GM12891 (cell line): ENCODE measurements at places on chromosomes 11 and 22.
A peak's percentile ranks its signal among the peaks of the same experiment; 100 is the strongest.

GRCh38 chr11:5279471-5280090, 9.8 kb upstream of the HBE1 start:
- no peak for DNase-seq

- DNase-seq: no peak
These were observed 1.6 kb upstream of the SGSM3 start for GRCh38 chr22:40368836-40369235.

- DNase-seq: no peak
These were observed 18.4 kb upstream of the CABP7 start for GRCh38 chr22:29701155-29701999.

DNA sequence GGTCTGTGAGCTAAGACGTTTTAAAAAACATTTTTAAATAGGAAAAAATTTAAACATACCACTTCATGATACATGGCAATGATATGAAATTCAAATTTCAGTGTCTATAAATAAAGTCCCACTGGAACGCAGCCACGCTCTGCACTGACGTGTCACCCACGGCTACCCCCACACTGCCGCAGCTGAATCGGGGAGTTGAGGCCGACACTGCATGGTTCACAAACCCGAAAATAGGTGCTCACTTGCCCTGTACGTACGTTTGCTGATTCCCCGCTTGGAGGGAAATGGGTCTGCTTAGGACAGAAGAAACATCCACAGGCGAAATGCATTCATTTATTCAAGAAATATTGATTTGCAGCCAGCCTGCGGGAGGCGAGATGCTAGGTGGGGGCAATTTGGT, 1342.3 kb downstream of the TBC1D22A start:
- no peak for DNase-seq

GRCh38 chr22:31248965-31249958, 37.2 kb downstream of the LIMK2 start:
- DNase-seq: no peak

DNA sequence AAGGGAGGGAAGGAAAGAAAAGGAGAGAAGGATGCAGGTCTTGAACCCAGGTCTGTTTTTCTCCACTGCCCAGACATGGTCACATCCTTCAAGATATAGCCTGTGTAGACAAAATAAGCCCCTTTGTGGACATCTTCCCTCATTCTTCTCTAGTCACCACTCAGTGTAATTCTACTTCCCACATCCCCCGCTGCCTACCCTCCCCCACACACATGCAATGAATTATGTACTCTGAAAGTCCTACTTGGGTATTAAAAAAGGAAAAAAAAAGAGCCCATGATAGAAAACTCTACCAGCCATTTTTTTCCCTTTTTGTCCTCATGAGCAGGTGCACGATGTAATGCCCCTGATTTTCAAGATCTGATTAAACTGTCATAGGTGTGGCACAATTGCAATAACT, 346.0 kb downstream of the MN1 start:
- no peak for DNase-seq

GRCh38 chr11:41522391-41522790, 62.9 kb upstream of the LRRC4C start:
- no peak for DNase-seq

GRCh38 chr22:36411589-36412258, 24.0 kb upstream of the MYH9 start:
- no peak for DNase-seq

- DNase-seq: no peak
These were observed 72.4 kb upstream of the TMEM45B start for GRCh38 chr11:129743112-129743815.

DNA sequence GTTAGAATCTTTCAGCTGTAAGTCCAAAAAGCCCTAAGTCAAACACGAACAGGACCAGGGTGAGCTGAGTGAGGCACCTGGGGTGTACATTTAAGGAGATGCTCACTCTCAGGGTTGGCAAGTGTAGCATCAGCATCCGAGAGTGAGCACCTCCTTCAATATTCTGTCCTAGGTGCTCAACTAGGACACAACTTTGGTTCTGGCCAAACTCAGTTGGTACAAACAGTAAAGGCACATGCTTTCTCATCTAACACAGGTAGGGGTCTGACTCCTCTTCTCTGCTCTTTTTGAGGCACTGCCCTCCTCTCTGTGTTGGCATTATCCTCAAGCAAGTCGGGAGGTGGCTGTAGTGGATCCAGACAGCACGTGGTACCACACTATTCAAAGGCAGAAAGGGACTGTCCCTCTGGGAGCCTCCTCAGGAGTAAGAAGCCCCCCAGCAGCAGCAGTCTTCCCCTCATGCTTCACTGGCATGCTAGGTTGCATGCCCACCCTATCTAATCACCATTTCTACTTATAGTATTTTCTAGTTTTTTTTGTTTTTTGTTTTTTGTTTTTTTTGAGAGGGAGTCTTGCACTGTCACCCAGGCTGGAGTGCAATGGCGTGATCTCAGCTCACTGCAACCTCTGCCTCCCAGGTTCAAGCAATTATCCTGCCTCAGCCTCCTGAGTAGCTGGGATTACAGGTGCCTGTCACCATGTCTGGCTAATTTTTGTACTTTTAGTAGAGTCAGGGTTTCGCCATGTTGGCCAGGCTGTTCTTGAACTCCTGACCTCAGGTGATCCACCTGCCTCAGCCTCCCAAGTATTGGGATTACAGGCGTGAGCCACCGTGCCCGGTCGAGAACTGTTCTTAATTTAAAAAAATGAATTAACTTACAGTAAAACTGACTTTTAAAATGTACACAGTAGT, 14.7 kb upstream of the MAPK1 start:
- DNase-seq: no peak

GRCh38 chr11:69427337-69427736, 54.1 kb upstream of the LINC01488 start:
- DNase-seq: no peak

GRCh38 chr11:67558084-67558772, 25.4 kb upstream of the GSTP1 start:
- DNase-seq: no peak

GRCh38 chr22:19173047-19174035, 5.2 kb downstream of the SLC25A1 start:
- no peak for DNase-seq

DNA sequence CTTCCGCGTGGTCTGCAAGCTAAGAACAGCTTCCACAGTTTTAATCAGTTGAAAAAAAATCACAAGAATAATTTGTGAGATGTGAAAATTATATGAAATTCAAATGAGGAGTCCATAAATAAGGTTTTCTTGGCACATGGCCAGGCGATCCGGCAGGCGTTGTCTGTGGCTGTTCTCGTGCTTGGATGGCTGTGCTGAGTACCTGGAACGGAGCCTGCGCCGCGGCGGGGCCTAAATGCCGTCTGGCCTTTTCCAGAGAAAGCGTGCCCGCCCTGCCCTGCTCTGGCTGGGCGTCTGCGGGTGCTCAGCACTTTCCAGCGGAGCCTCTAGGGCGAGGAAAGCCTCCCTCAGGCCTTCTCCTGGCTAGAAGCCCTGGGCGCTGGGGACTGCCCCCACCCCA, 41.8 kb downstream of the OSBPL5 start:
- DNase-seq: no peak

GRCh38 chr22:22825213-22825593, 62.4 kb upstream of the IGLL5 start:
- DNase-seq: no peak

GRCh38 chr11:82701847-82702520, 31.7 kb downstream of the FAM181B start:
- DNase-seq: no peak

DNA sequence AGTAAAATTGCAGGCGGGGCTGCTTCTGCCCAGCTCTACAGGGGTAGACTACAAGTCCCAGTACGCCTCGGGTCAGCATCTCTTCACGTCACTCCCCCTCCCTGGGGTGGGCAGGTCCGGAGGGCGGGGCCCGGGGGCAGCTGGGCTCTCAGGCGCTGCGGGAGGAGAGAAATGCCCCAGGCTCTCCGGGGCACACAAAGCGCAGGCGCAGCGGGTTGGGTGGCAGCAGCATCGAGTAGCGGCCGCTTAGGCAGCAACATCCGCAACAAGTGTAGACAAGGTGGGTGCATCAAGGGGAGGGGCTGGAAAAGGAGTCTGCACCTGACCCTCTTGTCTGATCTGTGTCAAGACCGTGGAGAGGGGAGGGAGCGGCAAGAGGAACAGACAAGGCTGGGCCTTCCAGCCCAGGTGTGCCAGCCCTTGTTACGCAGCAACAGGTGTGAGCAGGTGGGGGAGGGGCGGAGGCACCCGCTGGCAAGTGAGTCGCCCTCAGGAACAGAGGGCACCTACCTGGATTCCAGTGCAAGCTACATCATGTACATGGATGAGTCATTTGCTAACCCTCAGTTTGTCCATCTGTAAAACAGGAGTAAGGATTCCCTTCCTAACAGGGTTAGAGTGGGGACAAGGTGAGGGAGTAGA, 1.2 kb downstream of the PLEKHB1 start:
- DNase-seq: peak; percentile 91

DNA sequence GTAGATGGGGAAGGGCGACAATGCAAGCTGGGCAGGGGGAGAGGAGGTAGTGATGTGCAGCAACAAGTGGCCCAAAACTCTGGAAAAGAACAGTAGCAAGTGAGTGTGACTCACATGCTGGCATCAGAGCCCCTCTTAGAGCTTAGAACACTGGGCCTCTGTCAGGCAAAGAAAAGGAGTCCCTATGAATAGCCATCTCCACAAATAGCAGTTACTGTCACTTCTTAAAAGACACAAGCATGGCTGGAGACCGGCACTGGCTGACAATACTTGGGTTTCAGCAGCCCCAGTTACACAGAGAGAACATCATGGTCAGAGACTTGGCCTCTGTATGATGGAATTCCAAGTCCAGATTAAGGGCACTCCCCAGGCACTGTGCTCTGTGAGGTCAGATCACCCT, 58.2 kb downstream of the PRCP start:
- no peak for DNase-seq

DNA sequence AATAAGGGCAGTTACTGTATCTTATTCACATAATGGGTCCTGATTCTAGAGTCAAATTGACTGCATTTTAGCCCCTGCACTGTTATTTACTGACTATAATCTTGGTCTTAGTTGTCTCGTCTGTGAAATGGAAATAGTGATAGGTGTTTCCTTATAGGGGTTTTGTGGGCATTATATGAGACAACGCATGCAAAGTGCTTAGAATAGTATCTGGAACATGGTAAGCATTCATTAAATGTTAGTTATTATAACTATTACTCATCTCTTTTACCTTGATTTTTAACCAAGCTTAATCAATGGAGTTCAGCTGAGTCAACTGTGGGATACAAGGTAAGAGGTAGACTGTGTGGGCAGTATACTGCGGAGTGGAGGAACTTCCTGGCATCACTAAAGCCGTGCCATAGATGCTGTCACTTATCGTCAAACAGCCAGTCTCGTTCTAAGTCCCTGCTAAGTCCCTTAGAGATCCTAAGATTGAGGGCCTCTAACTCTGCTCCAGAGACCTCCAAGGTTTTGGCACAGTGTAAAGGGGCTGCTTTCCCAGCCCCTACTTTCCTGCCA, 2.6 kb upstream of the ZC3H12C start:
- no peak for DNase-seq

- DNase-seq: no peak
These were observed 51.8 kb downstream of the GALNT18 start for GRCh38 chr11:11569936-11570491.

- DNase-seq: no peak
These were observed 25.5 kb upstream of the ACR start for GRCh38 chr22:50712341-50713007.

DNA sequence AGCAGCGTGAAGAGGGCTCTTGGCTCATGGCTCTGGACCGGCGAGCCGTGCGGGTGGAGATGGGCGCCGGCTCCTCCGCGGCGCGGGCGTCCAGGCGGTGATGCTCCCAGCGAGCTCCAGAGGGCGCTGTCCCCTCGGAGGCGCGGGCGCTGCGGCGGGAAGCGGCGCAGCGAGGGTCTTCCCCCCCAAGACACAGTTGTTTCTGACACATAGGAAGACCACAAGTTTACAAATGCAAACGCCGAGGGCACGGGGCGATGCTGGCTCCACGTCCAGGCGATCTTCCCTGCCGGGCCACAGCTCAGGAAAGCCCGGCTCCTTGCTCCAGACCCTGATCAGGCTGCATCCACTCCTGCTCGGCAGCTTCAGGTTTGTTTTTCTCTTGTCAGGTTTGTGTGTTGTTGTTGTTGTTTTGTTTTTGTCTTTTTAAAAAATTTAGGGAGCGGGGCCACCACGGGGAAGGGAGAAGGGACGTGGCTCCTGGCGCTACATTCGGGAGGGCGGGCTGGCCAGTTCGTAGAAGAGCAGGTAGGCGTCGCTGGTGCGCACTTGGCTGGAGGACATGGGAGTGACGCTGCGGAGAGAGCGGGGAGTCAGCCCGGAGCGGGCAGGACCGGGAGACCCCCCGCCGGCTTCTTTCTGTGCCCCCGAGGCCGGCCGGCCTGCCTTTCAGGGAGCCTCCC, 10.0 kb upstream of the MFRP start:
- DNase-seq: peak; percentile 86

DNA sequence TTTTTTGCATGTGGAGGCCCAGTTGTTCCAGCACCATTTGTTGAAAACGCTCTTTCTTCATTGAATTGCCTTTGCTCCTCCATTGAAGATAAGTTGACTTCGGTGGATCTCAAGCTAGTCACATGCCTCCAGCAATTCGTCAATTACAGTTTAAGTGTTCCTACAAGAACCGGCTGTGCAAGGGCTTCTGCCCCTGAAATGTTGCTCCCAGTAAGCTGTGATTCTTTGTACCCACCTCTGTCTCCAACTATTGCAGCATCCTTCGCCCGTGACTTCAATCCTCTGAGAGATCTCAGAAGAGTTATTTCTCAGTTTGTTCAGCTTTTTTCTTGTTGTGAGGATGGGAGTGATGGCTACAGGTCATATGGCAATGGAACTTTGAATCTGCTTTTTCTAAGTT, 194.2 kb upstream of the B3GAT1 start:
- no peak for DNase-seq

GRCh38 chr11:105167244-105167643, 27.7 kb upstream of the CARD18 start:
- no peak for DNase-seq

DNA sequence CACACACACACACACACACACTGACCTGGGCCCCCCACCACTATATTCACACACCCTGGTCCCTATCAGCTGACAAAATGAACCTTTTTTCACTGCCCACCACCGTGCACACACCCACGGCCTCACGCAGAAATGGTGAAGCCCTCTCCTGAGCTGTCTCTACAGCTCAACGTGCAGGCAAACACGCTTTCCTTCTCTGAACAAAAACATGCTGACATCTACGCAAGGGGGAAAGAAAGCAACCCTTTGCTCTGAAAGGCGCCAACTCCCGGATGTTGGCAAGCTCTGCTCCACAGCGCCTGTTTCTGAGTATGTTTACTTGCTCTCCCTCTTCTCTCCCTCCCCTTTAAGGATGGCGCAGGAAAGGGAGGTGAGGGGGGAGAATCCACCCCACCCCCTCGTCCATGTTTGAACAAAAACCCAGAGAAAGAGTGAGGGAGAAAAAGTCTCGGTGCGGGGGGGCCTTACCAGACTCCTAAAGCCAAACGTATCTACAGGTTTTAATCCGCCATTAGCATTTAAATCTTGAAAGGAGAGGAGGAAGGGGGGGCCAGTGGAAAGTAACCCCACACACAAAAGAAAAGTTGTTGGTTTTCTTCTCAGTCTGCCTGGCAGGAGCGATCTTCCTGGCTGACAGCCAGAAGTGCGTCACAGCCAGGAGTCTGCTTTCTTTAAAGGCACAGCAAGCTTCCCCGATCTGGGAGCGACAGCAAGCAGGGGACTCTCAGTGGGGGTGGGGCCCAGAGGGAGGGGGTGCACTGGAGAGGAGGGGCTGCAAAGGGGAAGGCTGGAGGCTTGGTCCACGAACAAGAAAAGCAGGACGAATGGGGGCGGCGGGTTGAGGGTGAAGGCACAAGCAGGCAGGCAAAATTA, 39.6 kb downstream of the NUMA1 start:
- no peak for DNase-seq

- no peak for DNase-seq
These were observed 241.6 kb downstream of the SWAP70 start for GRCh38 chr11:9905501-9905951.

- DNase-seq: no peak
These were observed 6.3 kb upstream of the SEZ6L start for GRCh38 chr22:26162926-26163325.
